Activated T-helper 1 cell treated with anti-CD3 and anti-CD28 coated beads, Interleukin-2, amount 50 U/mL, for 16 hours (primary cell): ENCODE measurements at places on chromosomes 1 and 21.

DNA sequence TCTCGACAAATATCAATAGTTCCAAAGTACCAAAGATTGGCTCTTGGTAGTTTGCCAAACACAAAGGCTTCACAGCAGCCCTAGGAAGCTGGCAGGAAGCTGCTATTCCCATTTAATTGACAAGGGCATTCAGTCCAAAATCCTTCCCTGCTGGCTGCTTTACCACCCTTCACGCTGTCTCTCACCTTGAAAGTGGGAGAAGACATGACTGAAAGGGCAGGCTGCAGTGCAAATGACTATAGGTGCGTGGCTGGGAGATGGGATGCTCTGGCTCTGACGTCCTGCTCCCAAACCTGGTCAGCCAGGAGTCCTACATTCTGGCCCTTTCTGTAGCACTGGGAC is 3.8 kb upstream of the CSF1 start:
- DNase-seq, result no peak

DNA sequence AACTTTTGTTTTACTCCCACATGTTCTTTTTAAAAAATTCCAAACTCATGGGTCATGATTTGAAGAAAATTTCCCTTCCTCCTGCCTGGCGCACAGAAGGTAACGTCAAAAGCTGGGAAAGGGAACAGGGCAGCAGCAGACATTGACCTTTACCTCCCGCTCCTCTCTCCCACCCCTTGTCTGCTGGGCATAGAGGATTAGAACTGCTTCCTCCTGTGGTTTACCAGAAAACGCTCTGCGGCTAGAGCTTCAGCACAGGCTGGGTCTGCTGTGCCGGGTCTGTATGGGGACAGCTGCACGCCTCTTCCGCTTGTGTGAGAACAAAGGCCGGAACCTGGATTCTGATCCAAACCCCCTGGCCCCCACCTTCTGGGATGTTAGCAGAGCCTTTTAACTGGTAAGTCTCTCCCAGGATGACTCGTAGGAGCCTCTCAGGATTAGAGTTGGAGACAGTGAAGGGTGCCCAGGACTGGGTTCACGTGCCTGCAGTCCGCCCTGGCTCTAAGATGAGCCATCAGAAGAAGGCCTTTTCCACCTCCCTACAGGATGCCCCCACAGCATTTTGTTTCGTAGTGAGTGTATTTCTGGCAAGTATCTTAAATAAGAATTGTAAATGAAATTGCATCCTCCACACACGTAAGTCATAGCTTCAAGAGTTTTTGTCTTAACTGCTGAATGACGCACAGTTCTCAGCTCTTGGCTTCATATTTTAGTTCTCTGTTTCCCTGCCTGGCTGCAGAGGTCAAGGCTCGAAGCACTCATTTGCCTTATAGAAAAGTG is 5.2 kb downstream of the H6PD start:
- DNase-seq, result no peak

DNA sequence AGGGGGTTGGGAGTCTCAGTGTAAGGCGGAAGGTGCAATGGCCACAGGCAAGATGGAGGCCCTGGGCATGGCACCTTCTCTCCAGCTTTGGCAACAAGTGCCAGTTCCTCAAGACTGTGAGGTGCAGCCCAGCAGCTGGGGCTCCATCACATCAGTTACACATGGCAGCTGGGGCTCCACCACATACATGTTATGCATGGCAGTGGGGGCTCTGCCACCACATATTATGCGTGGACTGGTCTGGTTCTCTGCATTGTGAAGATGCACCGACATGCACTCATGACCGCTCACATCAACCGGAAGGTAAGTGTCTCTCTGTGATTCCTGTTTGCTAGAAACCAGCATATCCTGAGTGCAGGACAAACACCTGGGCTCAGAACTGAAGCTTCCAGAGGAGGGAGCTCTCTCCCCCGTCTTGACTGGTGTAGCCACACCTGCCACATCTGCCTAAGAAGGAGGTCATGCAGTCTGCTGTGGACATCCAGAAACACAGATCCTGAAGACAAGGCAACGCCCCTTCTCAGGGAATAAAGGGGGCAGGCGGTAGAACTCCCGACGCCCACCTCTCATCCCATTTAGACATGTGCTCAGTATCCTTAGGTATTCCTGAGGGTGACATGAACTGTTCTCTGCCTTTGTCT is 104.1 kb upstream of the TMPRSS2 start:
- no peak for DNase-seq

DNA sequence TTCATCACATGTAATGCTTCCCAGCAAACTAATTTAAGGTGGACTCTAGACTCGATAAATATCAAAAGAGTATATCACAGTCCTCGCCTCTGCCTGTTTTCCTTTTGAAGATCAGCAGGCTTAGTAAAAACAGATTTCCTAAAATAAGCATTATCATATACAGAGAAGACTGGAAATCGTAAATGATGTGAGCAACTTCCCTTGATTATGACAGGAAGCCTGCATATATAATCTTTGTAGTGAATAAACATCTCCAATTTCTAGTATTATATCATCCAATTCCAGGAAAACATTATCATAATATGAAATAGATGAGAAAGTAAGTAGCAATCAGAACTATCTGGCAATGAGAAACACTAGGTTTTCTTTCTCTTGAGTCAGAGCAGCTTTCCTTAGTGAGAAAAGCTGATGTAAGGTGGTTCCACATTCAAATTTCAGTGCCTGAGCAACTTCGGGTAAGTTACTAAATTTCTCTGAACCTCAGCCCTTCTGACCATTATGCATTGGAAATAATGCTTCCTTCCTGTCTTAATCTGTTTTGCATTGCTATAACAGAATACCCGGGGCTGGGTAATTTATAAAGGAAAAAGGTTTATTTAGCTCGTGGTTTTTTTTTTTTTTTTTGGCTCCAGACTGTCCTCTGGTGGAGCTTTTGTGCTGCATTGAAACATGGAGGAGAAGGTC is 12.6 kb upstream of the POU2F1 start:
- DNase-seq, result no peak
